Fibroblast of skin of right quadriceps (primary cell): ENCODE measurements at places on chromosomes 12 and 14.
A peak's percentile ranks its signal among the peaks of the same experiment; 100 is the strongest.

DNA sequence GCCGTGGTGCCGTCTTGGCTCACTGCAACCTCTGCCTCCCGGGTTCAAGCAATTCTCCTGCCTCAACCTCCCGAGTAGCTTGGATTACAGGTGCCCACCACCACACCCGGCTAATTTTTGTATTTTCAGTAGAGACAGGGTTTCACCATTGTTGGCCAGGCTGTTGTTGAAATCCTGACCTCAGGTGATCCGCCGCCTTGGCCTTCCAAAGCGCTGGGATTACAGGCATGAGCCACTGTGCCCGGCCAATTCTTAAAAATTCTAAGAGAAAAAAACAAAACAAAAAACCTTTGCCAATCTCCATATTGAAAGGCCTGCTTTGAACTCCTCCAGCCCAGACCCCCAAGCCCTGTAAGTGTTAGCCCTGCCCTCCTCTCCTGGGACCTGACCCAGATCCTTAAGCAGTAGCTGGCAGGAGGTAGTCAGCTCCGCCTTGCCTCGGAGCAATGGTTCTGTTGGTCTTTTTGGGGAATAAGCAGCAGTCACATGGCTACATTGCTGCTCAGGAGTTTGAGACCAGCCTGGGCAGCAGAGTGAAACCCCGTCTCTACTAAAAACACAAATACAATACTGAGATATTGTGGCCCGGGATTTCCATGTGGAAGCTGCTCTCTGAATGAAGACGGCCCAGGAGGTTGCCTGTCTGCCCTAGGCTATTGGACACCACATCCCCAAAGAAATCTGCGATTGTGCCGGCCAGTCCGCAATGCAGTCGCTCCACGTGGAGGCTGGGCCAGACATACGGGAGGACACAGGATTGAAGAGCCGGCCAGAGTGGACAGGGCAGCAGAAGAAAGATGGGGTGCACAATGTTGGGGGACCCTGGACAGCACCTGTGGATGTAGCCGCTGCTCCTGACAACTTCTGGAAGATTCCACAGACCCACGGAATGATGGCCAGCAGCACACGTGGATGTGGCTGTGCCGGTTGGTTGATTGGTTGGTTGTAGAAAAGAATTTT lies 28.8 kb upstream of the BEGAIN start:
- no peak for DNase-seq

DNA sequence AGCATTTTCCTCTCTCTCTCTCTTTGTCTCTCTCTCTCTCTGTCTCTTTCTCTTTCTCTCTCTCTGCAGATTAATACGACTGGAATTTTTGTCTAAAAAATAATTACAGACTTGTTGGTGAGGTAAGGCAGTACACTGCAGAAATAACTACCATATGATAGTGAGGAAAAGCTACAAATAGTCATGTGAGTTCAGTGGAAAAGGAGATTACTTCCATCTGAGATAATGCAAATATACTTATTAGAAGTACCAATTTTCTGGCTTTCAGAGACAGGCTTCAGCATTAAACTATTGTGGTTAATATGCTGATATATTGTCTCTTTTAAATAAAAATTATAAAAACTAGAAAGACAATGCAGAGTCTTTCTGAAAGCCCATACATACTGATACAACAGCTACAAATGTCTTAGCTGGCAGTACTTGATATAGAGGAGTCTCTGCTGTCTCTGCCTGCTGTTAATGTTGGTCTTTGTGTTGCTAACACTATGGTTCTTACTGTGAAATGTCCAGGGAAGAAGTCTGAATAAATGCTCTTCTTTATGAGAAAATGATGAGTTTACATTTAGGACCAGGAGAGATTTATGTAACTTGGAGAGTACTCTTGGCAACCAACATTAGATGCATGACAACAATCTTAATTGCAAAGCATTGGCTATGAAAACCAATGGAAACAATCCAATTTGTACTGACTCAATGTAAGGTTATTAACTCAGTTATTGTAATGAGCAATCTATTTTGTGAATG lies 167.0 kb downstream of the LRFN5 start:
- DNase-seq: peak; percentile 3

DNA sequence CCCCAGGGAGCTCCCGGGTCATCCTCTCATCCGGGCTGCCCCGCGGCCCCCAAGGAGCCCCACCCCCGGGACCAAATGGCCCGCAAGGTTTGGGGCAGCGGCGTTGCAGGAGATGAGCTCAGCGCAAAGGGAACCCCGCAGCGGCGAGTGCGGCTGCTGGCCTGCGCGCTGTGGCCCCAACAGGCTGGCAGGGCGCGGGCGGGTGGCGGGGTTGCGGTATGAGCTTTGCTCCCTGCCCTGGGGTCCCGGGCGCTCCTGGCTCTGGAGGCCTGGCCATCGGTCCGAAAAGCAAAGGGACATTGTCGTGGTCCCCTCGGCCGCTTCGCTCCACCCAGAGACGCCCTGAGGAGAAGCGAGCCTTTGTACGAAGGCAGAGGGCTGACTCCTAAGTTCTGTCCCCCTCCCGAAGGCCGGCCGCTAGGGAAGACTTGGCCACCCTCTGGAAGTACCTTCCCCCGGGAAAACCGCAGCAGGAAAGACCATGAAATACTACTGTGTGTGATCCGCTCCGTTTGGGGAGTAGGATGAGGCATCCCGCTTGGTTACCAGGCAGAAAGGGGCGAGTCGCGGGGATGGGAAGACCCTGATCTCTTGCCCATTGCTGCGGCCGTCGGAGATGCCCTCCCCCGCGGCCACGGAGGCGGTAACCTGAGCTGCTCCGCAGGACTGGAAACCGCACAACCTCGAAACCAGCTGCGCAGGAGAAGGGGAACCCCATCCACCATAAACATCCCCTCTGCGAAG lies 620 bp upstream of the NID2 start:
- peak; percentile 59 for DNase-seq

GRCh38 chr14:41950428-41951151 lies 343.9 kb downstream of the LRFN5 start:
- no peak for DNase-seq

- DNase-seq: no peak
These were observed 238.0 kb downstream of the CHST11 start for GRCh38 chr12:104694711-104695110.

DNA sequence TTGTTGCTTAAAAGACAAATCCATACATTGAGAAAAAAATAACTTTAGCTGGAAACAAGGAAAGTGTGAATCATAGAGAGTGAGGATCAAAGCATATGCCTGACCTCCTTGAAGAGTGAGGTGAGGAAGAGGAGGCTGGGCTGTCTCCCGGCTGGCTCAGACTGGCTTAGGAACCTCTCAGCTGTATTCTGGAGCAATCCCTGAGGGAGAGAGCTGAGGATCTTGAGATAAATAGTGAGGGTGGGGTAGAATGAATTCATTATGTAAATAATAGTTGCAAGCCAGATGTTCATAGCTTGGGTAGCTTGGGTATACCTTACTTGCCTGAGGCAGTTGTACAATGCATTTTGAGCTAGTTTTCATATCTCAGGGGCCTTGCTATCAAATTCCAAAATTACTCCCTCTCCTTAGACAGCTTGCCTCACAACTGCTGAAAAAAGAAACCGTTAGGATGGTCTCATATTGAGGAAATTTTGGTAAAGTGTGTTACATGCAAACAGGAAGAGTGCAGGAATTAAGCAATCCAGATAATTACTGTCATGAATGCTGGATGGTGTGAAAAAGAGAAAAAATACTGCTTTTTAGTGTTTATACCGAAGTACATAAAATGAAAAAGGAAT lies 30.5 kb upstream of the SLC15A5 start:
- no peak for DNase-seq

DNA sequence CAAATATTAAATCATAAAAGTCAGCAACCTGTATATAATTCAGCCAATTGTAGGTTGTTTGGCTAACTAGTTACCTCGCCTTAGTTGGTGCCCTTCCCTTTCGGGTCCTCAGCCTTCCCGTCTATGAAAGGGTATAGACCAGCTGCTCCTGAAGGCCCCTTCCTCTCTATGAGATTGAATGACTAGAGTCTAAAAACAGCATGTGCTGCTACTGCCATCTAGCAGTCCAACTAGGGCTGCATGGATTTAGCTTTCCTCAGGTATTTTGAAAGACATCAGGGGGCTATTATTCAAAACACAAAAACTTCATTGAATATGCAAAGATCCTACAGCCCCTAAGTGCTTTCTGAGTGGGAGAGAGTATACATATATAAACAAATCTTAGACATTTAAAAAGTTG lies 37.0 kb upstream of the TMEM263 start:
- peak; percentile 8 for DNase-seq

- peak; percentile 55 for DNase-seq
These were observed 47.4 kb downstream of the SLC38A1 start for GRCh38 chr12:46221255-46222128.

DNA sequence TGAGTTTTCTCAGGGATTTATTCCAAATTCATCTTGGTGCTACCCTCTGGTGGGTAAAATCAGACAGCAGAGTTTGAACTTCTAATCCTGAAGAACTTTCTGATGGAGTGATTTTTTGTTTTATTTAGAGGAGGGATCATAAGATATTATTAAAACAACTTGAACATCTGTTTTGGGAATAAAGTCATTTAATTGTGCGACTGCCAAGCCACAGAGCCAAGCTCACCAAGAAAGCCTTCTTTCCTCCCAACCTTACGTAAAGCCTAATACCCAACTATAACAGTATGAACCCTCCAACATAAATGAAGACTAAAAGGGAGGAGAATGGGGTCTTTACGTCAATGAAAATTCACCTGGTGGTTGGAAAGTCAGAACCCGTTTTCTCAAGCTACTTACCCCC lies 205.5 kb upstream of the IGF1 start:
- DNase-seq: no peak

- no peak for DNase-seq
These were observed 6.3 kb downstream of the TRMT61A start for GRCh38 chr14:103535081-103535890.

DNA sequence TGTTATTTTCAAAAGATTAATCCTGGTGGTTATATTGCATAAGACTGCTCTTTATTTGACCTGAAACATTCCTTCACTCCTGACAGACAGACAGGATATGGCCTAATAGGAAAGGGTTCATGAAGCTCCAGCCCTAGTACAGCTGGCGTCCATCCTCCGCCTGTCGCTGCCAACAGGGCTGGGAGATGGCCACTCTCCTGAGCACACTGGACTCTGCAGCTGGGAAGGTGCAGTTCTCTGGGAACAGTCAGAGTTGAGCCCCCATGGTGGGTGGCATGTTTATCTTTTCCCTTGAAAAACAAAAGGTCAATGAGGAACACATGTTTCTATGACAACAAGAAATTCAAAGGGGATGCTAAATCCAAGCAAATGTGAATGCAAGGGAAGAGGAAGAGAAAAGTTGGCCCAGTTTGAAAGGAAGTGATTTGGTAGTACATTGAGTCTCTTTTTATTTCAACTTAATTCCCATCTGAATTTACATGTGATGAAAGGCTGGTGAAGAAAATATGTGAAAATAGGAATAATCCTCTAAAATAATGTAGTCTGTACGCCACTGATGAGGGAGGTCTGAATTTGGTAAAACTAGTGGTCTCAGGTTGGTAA lies 89.9 kb upstream of the DCN start:
- no peak for DNase-seq

DNA sequence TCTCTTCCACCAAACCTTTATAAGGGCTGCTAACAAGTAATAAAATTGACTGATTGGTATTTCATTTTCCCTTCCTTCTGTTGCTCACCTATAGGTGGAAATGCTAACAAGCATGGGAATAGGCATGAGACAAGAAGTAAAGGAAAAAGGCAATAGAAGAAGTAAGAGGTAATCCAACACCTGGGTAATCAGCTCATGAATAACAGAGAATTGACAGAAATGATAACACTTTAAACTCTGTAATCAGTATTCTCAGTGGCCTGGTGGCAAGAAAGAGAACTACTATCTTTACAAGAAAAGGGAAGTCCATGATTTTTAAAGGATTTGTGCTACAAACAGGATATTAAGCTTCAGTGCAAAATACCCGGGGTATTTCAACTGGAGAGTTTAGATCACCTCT lies 737.8 kb downstream of the RERGL start:
- no peak for DNase-seq

DNA sequence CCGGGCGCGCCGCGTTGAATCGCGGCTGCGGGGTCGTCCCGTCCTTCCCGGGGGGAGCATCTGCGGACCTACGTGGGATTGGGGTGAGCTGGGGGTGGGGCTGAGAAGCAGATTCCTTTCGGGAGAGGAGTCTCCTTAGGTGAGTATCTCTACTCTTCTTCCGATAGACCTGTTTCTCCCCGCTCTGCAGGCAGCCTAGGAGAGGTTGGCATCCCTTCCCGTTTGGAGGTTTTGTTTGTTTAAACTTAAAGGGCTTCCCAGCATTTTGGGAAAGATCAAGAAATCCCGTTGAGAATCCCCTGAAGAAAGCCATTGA lies 411 bp downstream of the TTLL5 start:
- DNase-seq: no peak

DNA sequence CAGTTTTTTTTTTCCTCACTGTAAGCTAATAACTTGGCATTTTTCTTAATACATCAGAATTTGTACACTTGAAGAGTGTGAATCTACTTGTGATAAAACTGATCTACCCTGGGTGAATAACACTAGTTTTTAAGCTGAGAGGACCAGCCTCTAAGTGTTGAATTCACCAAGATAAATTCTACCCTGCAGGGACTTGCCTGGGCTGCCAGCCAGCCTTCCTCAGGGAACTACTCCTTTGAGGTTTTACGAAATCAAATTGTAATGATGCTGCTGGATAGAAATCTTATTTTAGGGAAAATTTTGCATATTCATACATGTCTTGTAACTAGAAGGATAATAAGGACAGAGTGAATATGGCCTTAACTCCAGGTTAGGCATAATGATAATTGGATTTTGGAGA lies 1.9 kb downstream of the MED21 start:
- no peak for DNase-seq

GRCh38 chr12:6996040-6996441 lies 22.2 kb downstream of the LPCAT3 start:
- peak; percentile 7 for DNase-seq

GRCh38 chr14:24308342-24309124 lies 756 bp upstream of the CIDEB start:
- DNase-seq: no peak

DNA sequence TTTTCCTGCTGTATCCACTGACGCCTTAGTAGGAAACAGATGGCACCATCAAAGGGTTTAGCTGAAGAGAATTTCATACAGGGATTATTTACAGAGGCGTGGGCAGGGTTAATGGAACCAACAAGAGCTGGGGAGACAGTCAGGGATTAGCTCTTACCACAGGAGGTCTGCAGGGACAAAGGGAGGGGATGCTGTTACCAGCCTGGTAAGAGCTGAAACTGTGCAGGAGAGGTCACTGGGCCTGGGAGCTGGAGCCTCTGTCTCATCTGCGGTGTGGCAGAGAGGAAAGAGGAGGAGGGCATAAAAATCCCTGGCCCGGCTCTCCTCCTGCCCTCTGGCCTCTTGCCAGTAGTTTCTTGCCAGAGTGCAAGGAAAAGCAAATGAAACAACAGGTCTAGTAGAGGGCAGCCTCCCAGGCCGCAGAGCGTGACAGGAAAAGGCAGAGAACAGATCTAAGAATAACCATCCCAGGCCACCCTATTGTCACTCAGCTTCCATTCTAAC lies 18.9 kb upstream of the POC1B start:
- peak; percentile 26 for DNase-seq

DNA sequence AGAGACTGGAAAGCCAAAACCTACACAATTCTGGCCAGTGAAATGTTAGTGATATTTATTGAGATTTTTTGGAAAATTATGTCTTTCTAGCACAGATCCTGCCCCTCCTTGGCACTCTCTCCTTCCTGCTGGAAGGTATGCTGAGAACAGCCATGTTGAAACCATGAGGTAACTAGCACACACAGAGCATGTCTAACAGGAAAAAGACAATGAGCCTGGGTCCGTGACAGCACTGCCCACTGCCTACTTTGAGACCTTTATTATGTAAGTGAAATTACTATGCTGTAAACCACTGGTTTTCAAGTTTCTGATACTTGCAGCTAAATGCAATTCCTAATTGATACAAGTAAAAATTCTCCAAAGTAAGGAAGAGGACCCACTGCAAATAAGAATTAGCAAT lies 81.6 kb upstream of the SINHCAF start:
- no peak for DNase-seq

- no peak for DNase-seq
These were observed 51.3 kb downstream of the MON2 start for GRCh38 chr12:62517887-62518286.
